ENCODE measurements at places on chromosomes 7 and 10.

DNA sequence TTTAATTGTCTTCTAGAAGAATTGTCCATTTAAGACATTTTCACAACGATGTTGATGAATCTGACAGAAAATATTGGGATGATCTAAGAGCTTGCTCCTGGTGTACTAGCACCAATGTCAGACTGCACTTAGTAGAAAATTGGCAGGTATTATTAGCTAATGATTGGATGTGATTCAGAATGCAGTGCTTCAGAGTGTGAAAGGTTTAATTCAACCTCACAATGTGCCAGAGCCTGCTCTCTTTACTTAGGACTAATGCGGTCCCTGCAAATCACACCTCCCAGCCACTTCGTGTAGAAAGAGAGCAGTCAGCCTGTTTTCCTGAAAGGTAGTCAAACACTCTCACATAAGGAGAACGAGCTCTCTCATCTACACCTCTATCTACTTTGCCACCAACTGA, 197.5 kb downstream of the ZNF438 start:
- no peak for DNase-seq

DNA sequence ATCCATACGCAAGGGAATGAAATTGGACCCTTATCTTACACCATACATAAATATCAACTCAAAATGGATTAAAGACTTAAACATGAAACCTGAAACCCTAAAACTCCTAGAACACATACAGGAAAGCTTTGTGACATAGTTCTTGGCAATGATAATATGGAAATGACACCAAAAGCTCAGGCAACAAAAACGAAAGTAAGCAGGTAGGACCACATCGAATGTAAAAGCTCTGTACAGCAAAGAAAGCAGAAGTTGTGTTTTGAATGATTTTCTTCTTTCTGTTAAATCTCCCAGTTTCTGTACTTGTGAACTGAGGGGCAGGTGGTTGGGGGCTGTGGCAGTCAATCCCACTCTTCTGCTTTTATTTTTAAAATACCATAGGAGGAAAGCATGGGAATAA, 368.4 kb upstream of the PODXL start:
- no peak for DNase-seq

DNA sequence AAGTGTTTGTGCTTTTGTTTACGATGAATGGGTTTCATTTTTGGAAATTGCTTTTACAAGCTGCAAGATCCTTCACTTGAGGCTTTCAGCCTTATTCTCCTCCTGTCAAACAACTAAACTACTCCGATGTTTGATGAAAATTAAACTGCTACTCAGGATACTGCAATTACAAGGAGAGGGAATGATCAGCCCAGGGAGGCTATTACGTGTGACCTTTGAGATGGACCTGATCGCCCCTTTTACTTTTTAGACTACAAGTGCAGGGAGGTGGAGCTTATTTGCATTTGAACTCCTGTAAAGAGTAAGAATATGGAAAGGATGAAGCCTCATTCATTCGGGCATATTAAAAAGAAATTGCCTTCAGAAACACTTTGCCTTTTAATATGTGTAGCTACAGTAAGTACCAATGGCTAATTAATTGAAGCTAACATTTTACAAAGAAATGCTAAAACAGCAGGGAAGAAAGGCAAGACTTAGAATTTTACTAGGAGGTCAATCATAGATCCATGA, 219.1 kb downstream of the PHTF2 start:
- DNase-seq: no peak

- DNase-seq: peak; percentile 24
These were observed 30.5 kb upstream of the DDX50 start for GRCh38 chr10:68870545-68871104.

GRCh38 chr10:128958834-128959690, 508.0 kb upstream of the MGMT start:
- no peak for DNase-seq

DNA sequence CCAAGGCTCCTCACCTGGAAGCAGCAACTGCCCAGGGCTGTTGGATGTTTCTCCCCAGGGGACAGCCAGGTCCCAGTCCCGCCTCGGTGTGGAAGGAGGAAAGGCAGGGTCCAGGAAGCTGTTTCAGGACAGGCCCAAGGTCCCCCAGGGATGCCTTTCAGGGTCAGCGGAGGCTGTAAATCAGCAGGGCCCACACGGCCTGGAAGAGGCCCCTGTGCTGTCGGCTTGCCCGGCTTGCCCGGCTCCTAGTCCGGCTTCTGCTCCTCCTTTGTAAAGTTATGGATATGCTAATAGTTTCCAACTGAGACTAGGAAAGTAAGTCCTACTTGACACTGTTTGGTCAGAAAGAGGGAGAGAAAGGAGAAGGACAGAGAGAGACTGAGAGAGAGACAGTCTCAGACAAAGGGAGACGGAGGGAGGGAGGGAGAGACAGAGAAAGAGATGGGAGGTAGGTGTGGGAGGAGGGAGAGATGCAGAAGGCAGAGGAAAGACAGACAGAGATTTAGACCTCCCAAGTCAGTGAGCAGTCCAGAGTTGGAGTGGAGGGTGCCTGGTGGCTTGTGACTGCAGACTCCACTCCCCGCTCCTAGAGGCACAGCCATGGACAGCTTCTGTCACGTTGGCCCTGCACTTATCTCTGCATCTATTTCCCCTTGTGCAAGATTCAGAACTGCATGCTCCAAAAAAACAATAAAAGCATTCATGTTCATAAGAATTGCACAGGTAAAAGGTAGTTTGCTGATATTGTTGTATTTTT, 10.5 kb downstream of the IKZF1 start:
- no peak for DNase-seq

- DNase-seq: no peak
These were observed 40.2 kb downstream of the TCF7L2 start for GRCh38 chr10:112990271-112990670.

DNA sequence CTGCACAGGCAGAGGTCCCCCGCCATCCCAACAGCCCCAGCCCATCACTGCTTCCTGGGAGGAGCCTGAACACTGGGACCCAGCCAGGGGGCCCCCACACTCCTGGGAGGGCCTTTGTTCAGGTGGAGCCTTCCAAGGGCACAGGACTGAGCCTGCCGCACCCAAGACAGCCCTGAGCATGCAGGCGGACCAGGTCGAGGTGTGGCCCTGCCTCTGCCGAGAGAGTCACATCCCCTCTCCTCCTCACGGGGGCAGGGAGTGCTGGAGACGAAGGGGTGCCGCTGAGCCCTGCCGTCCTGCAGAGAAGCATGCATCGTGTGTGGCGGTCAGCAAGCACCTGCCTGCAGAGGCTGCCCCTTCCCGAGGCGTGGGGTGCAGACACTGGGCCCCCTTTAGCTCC, 7.3 kb upstream of the MAFK start:
- DNase-seq: no peak

DNA sequence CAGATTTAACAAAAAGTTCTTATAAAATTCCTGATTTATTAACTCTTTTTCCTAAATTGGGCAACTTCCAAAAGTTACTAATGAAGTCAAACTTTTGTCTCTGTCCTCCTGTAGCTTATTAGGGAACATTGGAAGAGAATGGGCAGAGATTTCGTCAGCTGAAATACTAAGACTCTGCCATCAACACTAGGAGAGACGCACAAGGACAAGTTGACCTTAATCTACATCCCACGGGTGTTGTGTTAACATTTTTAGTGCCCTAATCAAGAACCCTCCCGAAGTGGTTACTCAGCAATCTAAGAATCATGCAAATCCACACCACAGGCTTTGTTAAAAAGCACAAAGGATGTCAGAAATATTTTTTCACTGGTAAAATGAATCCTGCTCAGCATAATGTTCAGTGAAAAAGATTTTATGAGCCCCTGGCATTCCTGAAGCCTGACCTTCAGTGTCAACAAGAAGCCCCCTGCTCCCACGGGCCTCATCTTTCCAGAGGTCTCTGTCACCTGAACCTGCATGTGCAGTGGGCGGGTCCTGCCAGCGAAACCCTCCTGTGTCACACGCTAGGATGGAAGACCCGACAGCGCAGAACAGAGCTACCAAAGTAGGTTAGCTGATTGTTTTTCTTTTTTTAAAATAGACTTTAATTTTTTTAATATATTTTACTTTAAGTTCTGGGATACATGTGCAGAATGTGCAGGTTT, 70.6 kb upstream of the AKR1E2 start:
- DNase-seq: no peak
